ENCODE measurements at places on chromosomes 16 and 17. TPM values are rescaled to one million over a fixed set of nuclear protein-coding genes. Genes with fewer than 3 reads are reported as not detected.

DNA sequence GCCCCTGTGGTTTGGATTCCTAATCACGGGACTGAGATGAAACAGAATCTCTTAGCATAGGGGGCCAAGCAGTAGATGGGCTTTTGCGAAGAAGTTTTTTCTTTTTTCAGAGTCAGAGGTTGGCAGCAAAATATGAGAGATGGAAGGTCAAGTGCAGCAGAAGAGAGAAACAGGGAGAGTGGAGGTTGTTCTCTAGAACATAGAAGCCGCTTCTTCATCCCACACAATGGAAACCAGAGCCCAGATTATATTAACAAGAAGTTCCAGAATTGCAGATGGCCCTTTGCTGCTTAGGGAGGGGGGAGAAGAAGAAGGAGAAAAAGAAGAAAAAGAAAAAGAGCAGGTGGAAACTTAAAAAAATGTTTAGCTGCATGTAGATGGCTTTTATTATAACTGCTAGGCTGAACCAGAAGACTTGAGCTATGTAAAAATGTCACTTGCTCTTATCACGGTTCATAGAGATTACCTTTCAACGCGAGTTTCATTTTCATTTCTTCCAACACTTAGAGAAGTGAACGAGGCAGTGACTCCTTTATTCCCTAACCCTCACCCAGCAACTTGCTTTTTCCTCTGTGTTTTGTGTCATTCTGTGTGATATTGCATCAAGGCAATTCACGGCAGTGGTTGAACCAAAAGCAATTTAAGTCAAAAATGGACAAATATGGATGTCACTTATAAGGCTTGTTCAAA lies 737.5 kb downstream of the WWOX start:
- no peak for DNase-seq

DNA sequence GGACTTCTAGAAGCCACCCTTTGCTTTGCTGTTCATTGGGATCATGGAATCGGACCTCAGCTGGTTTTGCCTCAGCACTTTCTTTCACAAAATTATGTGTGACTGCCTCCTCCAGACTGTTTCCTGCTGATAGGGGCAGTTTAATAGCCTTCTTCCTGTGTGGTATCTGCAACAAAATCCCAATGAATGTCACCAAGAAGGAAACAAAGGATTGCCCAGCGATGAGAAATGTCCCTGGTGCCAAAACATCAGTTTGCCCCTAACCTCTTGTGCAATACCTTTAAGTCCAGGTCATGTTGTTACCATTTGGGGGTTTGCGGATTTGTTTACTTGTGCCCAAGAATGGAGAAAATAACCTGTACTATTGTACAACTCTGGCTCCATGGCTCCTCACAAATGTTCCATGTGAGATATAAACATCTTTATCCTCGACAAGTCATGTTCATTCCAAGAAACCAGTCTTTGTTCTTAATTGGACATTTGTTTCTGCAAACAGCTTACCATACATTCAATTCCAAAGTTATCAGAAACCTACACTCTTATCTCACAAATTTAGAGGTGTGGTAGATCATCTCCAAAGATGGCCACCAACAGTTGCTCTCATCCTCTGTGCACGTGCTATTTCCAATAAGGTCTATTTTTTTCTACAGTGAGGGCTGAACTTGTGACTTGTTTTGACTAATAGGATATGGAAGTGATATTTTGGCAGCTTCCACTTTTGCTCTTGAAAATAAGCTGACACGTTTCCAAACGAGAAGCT lies 14.8 kb downstream of the TAC4 start:
- no peak for DNase-seq

- no peak for DNase-seq
These were observed 80.7 kb downstream of the SNX29 start for GRCh38 chr16:12057266-12057665.

GRCh38 chr17:64472564-64472963 lies 23.6 kb downstream of the MILR1 start:
- no peak for DNase-seq

Gene TP53TG3F
- total RNA-seq = not detected

- DNase-seq = no peak
These were observed 3.7 kb downstream of the NOL3 start for GRCh38 chr16:67173808-67174705.

- DNase-seq = no peak
These were observed 6.7 kb downstream of the ITGA3 start for GRCh38 chr17:50062293-50063243.

GRCh38 chr16:17301593-17302135 lies 169.1 kb downstream of the XYLT1 start:
- DNase-seq = no peak

DNA sequence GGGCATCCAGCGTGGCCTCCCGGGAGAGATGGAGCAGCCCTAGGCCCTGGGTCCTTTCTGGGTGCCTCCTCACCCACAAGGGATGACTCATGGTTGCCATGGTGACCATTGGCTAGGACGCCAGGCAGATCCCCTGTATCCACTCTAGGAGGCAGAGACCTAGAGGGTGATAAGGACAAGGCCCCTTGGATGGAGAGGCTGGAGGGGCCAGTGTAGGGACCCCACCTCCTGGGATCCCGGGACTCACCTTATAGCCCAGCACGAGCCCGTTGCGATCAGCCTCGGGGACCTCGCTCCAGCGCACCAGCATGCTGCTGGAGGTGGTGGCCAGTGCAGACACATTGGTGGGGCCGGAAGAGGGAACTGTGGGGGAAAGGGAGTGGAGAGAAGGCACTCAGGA lies 82.2 kb upstream of the CDC42EP4 start:
- no peak for DNase-seq

DNA sequence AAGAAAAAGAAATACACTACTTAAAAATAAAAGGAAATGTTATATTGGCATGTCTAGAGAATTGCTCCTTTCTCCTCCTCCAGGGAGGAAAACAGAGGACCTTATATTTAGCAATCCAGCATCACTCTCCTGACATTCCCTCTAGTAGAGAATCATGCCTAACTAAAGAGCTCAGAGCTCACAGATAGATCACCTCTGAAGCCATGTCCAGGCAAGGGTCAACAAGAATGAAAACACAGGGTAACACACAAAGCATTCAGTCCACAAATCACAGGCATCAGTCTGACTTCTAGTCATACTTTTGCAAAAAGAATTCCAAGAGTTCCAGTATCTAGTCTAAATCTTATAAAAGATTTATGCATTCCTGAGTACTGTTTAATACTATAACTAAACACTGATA lies 4.4 kb upstream of the HASPIN start:
- DNase-seq = no peak

Gene RNF222
- not detected for total RNA-seq

Gene MSRB1
- total RNA-seq = 34.1 TPM

DNA sequence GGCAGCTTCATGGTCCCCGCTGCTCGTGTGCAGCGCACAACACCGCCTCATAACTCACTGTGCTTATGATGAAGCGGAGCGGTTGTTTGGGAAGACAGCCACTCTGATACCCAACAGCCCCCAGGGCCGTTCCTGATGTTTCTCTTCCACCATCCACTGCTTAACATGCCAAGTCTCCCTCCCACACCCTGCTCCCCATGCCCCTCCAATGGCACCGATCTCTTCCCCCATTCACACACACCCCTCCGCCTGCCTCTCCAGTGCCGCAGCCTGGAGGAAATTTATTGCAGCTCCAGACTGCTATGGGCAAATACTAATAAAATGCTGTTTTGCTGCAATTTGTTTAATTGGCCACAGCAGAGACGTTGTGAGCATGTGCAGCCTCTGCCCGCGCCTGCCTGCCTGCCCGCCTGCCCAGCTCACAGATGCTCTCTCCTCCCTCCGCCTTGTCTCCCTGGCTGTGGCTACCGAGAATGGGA lies 80.3 kb upstream of the LHX1 start:
- no peak for DNase-seq

Gene HEATR9
- total RNA-seq = not detected

DNA sequence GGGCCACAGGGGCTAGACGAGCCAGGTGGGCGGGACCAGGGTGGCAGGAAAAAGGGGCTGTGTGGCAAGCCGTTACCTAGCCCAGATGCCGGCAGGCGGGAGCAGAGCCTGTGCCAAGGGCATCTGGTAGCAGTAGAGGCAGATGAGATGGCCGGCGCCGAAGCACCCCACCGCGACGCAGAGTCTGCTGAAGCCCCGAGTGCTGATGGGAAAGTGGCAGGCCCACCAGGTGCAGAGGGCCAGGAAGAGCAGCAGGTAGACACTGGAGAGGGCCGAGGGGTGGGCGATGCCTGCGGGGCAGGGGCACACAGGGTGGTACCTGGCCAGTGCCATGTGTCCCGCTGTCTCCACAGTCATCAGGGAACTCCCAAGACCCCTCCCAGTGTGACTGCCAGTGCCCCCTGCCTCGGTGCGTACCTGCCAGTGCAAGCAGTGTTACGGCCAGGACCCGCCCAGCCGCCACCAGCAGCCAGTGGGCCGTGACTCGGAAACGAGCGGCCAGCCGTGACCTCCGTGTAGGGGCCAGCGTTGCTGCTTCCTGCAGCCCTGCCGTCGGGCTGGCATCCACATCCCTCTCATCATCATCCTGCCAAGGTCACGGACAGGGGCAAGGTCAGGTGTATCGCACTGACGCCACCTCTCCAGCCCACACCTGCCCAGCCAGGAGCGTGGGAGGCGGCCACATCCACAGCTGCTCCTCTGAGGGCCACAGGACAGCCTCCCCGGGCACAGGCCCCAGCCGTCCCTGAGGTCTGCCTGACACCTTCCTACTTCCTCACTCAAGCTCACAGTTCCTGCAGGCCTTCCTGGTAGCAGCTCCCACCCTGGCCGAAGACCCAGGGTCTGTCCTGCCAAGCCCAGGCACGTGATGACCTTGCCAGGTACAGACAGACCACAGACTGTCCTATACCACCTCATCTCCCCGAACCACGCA lies 32.1 kb downstream of the CTU2 start:
- DNase-seq = no peak

- peak; percentile 44 for DNase-seq
These were observed 12.9 kb downstream of the TRPV2 start for GRCh38 chr17:16428098-16428882.

GRCh38 chr17:61698244-61698643 lies 107.2 kb upstream of the NACA2 start:
- DNase-seq = no peak

Gene NAGS
- total RNA-seq = 5.1 TPM

- no peak for DNase-seq
These were observed 58.1 kb downstream of the MAP2K4 start for GRCh38 chr17:12078791-12079190.

- no peak for DNase-seq
These were observed 18.7 kb upstream of the AQP8 start for GRCh38 chr16:25198021-25198420.

GRCh38 chr16:85988306-85988705 lies 89.3 kb downstream of the IRF8 start:
- no peak for DNase-seq

Gene KCNG4
- total RNA-seq = not detected

- no peak for DNase-seq
These were observed 572.7 kb upstream of the CDH5 start for GRCh38 chr16:65793781-65794180.

Gene P2RX5
- total RNA-seq = 15.5 TPM

GRCh38 chr17:33964344-33964979 lies 290.6 kb upstream of the CCL2 start:
- no peak for DNase-seq

Gene PHKB
- total RNA-seq = 38.3 TPM

- no peak for DNase-seq
These were observed 18.4 kb downstream of the OGFOD1 start for GRCh38 chr16:56469748-56470147.

DNA sequence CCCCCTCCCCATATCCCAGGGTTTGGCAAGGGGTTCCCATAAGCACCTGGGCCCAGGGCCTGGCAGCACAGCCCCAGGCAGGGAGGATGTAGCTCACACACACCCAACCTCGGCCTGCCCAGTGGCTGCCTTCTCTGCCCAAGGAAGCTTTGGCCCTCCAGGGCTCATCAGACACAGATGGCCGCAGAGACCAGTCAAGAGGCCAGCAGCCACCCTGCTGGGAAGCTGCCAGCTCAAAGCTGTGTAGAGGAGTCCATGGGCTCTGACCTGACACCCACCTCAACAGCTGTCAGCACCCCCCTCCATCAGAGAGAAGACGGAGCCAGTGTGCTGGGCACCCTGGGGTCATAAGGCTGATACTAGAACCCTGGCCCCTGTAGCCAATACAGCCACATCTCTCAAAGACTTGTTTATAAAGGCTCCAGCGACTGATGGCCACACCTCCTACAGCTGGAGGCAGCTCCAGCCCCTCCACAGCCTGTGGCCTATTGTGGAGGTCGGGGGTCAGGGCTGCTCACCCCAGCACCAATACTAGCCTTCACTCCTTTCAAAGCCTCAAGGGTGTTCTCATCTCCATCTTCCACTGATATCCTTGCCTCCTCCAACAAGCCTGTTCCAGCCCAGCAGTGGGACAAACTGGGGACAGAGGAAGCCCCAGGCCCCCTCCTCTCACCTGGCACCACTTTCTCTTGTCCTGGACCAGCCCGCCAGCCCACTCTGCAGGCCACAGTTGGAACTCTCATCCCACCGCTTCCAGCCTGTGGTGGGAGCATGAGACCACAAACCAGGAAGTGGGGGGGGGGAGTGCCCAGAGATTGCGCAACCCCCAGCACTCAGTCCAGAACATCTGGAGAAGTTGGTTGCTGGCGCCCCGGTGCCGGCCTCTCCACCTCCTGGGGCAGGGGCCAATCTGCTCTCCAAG lies 2.2 kb upstream of the MPG start:
- DNase-seq = no peak

GRCh38 chr16:1919327-1919998 lies 1.2 kb upstream of the HS3ST6 start:
- no peak for DNase-seq

Gene SEPTIN12
- not detected for total RNA-seq

Gene LPCAT2
- 10.6 TPM for total RNA-seq

DNA sequence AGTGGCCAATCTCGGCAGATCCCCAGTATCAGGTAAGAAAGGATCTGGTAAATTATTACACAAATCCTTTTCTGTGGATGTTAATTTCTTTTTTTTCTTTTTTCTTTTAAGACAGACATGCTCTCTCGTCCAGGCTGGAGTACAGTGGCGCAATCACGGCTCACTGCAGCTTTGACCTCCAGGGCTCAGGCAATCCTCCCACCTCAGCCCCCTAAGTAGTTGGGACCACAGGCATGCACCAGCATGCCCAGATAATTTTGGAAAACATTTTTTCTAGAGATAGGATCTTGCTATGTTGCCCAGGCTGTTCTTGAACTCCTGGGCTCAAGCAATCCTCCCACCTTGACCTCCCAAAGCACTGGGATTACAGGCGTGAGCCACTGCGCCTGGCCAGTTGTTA lies 54.0 kb downstream of the GAS7 start:
- DNase-seq = no peak

GRCh38 chr17:44872131-44872768 lies 24.6 kb downstream of the HIGD1B start:
- DNase-seq = no peak

Gene KRTAP4-1
- total RNA-seq = not detected

Gene FSCN2
- total RNA-seq = 0.30 TPM

Gene SLC35G6
- not detected for total RNA-seq

Gene PPP1R27
- total RNA-seq = not detected

DNA sequence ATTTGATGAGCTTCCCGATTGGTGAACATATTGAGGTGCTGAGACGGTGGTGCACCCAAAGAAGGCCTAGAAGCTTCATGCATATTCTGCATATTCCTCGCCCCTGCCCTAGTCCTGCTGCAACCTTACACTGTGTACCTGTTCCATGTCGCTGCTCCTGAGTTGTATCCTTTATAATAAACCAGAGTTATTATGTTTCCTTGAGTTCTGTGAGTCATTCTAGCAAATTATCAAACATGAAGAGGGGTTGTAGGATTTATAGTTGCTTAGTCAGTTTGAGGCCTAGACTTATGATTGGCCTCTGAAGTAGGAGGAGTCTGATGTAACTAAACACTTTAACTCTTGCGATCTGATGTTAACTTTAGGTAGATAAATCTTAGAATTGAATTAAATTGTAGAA lies 436.8 kb downstream of the CA10 start:
- DNase-seq = no peak

Gene MYH1
- not detected for total RNA-seq

Gene CACNA1G
- total RNA-seq = 4.9 TPM
